ENCODE measurements at places on chromosomes 12 and 14.

GRCh38 chr14:35046751-35047536, 872 bp downstream of the FAM177A1 start:
- no peak for DNase-seq

DNA sequence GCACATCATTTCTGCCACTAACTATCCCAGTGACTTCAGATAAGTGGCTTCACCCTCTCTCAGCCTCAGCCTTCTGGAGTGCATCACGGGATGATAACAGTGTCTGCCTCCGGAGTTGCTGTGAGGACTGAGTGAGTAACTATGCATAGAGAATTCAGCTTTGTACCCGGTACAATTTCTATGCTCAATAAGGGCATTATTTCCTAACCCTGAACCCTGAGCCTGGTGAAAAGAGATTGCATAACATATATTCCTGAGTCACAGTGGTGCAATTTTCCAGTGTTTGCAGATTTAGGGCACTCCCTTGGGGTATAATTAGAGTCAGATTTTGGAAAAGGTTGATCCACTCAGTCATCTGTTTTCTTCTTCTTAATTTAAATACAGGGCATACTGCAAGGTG, 181.1 kb downstream of the PTPN11 start:
- no peak for DNase-seq

- peak; percentile 51 for DNase-seq
These were observed 448.5 kb downstream of the TMEM121 start for GRCh38 chr14:105974902-105975301.

- no peak for DNase-seq
These were observed 173.4 kb upstream of the NTF3 start for GRCh38 chr12:5258498-5258897.

GRCh38 chr14:104103061-104103445, 17.6 kb downstream of the ASPG start:
- no peak for DNase-seq

DNA sequence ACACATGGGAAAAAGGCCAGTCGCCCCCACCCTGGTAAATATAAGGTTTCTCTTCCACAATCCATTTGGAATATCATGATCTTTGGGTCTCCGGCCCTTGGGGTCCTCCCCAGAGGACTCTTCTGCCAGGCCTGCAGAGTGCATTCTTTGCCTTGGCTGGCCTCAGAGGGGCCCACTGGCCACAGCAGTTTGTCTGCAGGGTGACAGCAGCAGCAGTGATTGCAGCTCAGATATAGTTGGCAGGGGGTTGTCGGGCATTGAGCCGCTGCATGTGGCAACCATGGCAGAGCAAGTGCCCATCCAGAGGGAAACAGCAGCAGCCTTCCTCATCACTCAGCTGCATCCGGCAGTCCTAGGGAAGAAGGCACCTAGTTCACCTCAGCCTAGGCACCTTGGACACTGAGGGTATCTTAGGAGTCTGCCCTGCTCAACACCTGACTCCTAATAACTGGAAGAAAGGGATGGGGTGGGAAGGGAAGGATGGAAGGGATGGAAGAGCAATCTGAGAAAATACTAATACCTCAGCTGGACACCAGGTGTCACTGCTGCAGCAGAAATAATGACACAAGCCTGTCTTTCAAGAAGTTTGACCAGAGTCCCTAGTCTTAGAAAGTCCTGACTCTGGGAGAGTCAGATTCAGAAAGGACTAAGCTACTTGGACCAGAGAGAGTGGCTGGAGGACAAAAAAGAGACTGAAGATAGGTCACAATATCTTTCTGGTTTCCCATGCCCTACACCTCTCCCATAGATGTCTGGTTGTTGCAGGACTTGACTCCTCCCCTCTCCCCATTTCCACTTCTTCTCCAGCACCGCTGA, 8.9 kb downstream of the AJUBA start:
- no peak for DNase-seq

DNA sequence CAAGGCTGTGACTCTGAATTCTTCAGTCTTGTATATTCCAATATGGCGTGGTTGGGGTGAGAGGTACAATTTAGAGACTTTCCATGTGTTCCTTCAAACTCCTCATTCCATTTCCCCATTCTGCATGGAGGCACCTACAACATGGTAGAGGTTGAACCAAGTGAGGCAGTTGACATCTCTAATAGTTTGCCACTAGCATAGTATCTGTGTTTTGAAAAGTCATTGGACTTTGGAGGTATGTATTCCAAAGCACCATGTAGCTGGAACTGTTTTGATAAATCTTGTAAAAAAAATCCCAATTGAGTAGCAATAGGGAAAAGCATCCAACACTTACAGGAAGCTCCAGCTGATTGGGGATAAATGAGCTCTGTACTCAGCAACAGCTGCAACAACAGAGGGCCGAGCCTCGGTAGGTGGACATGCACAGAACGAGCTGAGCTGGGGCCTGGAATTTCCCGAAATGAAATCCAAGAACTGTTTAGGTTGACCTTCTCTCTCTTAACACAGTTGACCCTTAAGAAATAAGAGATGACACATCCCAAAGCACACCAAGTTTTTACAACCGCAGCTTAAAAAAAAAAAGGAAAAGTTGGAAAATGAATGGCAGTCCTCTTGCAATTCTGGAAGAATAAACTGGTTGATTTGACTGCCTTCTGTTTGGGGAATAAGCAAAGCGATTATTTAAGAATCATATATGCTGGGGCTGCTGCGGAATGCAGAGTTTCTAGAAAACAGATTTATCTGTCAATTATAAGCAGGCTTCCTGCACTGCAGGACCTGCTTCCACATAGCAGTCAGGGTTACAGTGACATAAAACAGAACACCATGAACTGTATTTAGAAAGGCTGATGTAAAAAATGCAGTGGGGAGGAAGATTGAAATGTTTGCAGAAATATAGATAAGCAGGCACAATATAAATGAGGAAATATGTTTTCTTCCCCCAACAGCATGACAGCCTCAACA, 194.6 kb upstream of the KRR1 start:
- DNase-seq = no peak
